Trophoblast cell (in vitro differentiated cells and primary cell): ENCODE measurements at places on chromosomes 7 and 10.

DNA sequence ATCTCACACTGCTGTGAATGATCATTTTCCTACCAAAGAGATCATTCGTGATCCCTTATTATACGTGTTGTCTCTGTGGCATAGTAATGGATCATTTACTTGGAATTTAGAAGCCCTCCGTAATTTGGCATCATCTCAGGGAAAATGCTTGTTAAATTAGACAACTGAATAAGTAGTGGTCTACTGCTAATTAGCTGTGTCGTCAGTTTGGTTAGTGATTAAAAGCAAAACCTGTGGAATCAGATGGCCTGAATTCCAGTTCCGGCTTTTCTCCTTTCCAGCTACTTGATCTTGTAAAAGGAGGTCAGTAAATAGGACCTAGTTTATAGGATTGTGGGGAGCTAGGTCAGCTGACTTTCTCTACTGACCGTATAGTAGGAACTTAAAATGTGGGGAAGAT lies 65.6 kb downstream of the RBM33 start:
- no peaks in the 10 kb centered on the region for H3K4me1 ChIP-seq
- no peaks in the 10 kb centered on the region for H3K27me3 ChIP-seq
- no peak for DNase-seq
- no peak overlapping the region for H3K4me3 ChIP-seq

- H3K27ac ChIP-seq = peak overlapping the region; percentile 29
- H3K4me1 ChIP-seq = peaks cover 48% of the 10 kb centered on the region
- no peaks in the 10 kb centered on the region for H3K36me3 ChIP-seq
- H3K27me3 ChIP-seq = no peaks in the 10 kb centered on the region
Measured at GRCh38 chr10:112961609-112962008, 11.6 kb downstream of the TCF7L2 start.

DNA sequence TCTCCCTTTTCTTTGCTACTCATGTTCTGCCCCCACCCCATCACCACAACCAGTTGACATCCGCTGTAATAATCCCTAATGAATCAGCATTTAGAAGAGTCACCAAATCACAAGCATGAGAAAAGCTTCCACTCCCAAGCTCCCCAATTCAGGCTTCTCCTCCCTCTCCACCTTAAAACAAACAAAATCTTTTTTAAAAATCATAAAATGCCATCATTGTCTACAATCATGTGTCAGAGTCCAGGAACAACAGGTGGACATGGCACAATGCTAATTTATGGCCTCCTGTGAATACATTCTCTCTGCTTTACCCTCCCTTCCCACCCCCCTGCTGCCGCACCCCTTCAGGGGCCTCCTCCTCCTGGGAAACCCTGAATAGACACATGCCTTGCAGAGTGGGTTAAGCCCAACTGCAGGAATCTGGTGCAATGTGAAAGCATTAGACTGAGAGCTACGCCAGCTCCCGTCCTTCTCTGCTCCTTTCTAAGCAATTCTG lies 3.7 kb downstream of the LRRC4 start:
- H3K4me1 ChIP-seq = peaks cover 14% of the 10 kb centered on the region
- H3K4me3 ChIP-seq = no peak overlapping the region
- peaks cover 6% of the 10 kb centered on the region for H3K36me3 ChIP-seq
- H3K27ac ChIP-seq = no peak overlapping the region
- H3K27me3 ChIP-seq = peaks cover 3% of the 10 kb centered on the region

- no peaks in the 10 kb centered on the region for H3K4me1 ChIP-seq
- no peaks in the 10 kb centered on the region for H3K27me3 ChIP-seq
- peak; percentile 44 for DNase-seq
- H3K36me3 ChIP-seq = no peaks in the 10 kb centered on the region
- peak overlapping the region; percentile 73 for H3K4me3 ChIP-seq
- no peak overlapping the region for H3K27ac ChIP-seq
Measured at GRCh38 chr10:110209926-110210673, 2.7 kb downstream of the MXI1 start.

DNA sequence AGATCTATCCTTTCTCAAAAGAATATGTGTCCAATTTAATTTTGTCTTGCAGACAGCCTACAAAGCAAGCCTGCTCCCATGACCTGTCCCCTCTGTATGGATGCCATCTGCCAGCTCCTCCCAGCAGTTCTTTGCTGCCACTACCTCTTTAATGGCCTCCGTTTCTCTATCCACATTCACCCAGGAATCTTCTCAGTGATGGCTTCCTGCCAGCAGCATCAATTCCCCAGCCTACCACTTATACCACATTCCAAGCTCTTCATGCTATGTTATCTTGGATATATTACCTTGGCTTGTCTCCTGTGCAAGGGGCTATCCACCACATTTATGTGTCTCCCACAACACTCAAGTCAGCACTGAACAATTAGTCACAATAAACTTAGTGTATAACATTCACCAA lies 133.2 kb downstream of the VPS50 start:
- no peaks in the 10 kb centered on the region for H3K4me1 ChIP-seq
- no peak for DNase-seq
- H3K36me3 ChIP-seq = no peaks in the 10 kb centered on the region
- no peaks in the 10 kb centered on the region for H3K27me3 ChIP-seq
